Right cardiac atrium (tissue), 5 donors: ENCODE measurements at places on chromosomes 2 and 18. TPM values are rescaled to one million over a fixed set of nuclear protein-coding genes. Genes with fewer than 3 reads are reported as not detected.

Gene MC5R
- not detected for total RNA-seq

Gene MAPK4
- total RNA-seq: 73.9 TPM

Gene PFN4
- not detected for total RNA-seq

Gene IL36RN
- not detected for total RNA-seq

DNA sequence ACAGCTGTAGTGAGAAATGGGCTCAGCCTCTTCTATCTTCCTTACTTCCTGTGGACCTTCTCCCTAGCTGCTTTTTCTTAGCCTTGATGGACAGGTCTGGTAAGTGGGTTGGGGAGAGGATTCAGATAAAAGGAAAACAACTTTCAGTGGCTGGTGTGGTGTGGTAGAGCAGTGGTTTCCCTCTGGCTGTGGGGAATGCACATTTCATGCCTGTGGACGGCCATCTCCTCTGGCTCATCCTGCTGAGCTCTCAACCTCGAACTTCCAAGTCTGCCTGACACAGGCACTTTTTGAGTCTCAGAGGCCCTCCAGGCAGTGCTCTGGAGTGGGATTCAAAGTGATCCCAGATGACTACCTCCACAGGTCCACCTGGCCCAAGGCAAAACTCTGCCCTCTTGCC is 38.6 kb upstream of the ACADL start:
- no peak for DNase-seq

- no peak for DNase-seq
Measured at GRCh38 chr18:58348517-58348916, 280.4 kb downstream of the ALPK2 start.

- no peak for DNase-seq
Measured at GRCh38 chr2:118856330-118856977, 9.0 kb upstream of the EN1 start.

DNA sequence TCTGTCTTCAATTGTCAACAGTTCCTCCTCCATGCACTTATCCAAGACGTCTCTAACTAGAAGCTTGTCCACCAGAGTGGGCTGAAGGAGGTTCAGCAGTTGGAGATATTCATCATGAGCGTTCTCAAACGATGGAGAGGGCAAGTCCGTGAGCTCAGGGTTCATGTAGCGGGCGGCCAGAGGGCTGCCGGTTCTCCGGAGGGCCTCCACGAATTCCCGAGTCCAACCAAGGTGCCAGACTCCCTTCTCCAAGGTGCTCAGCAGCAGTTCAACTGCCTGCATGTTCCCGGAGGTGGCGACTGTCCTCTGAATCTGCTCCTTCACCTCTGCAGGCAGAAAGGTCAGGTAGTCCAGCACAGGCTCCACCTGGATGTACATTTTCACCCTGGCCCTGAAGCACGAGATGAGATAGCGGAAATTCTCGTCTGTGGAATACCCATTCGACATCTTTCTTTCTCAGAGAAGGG is 590 bp downstream of the IFIH1 start:
- peak; percentile 44 for DNase-seq

DNA sequence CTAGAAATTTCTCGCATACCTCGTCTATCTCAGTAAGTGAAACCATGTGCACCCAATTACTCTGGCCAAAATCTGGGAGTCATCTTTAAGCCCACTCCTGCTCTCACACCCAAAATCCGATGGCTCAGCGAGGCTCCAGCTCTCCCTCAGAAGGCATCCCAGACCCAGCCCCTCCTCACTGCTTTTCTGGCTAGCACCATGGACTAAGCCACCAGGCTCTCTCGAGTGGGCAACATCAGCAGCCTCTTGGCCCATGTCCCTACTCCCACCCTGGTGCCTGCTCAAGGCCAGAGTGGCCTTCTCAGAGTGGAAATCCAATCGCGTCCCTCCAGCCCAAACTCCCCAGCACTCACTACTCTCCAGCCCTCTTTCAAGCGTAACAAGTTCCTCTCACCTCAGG is 27.2 kb downstream of the TNS1 start:
- no peak for DNase-seq

DNA sequence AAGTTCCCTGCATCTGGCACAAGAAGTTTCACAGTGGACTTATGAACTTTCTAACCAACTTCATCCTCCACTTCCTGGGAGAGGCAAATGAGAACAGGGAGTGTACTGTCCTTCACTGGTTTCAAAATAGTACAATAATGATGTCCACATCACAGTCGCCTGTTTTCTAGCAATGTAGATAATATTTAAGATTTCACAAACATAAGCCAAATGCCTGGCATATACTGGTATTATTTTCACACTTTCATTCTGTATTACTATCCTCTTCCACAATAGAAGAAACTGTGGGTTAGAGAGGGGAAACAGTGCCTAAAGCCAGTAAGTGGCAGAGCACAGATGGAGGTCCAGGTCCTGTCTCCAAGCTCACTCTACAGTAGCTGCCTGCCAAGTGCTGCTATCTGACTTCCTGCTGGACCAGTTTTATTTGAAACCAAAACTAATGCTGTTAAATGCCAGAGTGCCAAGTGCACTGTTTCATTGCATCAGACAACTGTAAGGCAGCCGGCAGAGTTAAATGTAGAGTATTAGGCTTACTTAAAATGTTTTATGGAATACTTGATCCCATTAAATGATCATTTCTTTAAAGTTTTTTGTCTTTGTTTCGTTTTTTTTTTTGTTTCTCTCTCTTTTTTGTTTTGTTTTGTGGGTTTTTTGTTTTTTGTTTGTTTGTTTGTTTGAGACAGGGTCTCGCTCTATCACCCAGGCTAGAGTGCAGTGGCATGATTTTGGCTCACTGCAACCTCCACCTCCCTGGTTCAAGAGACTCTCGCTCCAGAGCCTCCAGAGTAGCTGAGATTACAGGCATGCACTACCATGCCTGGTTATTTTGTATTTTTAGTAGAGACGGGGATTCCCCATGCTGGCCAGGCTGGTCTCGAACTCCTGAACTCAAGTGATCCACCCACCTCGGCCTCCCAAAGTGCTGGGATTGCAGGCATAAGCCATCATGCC is 15.1 kb downstream of the COBLL1 start:
- peak; percentile 51 for DNase-seq

GRCh38 chr2:72926811-72927465 is 9.6 kb downstream of the EMX1 start:
- no peak for DNase-seq

DNA sequence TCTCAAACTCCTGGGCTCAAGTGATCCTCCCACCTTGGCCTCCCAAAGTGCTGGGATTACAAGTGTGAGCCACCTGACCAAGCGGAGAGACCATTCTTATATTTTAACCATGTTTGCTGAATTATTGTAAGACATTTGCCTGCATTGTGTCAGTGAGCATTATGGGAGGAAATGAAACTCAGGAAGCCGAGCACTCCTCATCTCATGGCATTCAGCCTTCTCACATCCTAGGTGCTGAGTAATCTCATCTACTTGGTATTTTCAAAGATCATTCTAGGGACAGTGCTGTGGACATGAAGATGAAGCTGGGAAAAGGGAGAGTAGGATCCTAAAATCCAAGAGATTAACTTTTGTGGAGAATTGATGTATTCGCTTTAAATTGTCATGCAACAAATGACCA is 66.1 kb downstream of the NAPG start:
- no peak for DNase-seq

- DNase-seq: no peak
Measured at GRCh38 chr2:189111063-189111715, 68.4 kb downstream of the COL5A2 start.
